ENCODE measurements at places on chromosomes 12 and 14.

DNA sequence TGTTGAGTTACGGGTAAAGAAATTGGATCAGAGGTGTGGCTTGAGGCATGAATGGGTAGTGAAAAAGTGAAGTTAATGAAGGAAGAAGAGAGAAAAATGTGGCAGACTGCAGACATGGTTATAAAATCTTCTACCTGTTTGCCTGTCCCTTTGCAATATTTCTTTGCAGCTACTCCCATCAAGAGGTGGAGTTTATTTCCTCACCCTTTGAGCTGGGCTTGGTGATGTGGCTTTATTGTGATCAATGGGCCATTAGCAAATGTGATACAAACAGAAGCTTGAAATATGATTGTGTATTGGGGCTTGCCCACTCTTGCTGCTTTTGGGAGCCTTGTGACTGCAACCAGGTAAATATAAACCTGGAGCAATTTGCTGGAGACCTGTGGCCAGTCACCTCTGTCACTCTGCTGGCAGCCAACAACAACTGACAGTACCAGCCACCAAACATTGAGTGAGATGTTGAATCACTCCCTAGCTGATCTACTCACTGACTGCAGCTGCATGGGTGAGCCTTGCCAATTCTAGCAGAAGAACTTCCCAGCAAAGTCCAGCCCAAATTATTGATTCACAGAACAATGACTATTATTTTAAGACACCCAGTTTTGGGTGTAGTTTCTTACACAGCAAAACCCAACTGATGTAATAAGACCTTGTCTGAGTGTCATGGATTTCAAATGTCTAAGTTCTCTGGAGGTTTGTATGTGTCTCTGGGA is 151.0 kb upstream of the ATP2B1 start:
- DNase-seq, result no peak

DNA sequence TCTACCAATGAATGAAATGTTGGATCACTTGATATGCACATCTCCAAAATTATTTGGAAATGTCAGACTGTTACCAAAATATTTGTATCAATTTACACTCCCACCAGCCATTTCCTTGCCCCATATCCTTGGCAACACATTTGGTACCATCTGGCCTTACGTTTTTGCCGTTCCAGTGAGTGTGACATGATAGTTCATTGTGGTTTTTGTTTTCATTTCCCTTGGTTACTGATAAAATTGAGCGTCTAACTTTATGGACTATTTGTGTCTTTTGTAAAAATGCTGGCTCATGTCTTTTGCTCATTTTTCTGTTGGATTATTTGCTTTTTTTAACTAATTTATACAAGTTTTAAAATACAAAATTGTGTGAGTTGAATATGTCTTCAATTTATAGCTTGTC is 11.0 kb downstream of the KLHDC1 start:
- peak; percentile 89 for DNase-seq

- DNase-seq, result no peak
These were observed 111.1 kb downstream of the SLC15A4 start for GRCh38 chr12:128712622-128713021.

DNA sequence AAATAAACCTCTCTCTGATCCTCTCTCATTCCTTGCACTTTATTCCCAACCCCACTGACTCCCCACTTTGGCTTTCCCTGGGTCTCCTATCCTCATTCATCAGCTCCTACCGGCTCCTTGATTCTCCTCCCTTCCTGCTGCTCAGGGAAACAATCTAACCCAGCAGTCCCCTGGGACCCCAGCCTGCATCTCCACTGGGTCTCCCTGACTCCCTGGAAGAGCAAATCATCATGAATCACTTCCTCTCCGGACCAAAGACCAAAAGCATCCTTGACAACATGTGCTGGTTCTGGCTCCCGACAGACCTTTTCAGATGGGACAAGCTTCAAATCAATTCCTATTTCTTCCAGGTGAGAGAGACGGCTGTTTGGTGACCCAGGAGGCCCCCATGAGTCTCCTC is 76.6 kb downstream of the HSPB8 start:
- no peak for DNase-seq

DNA sequence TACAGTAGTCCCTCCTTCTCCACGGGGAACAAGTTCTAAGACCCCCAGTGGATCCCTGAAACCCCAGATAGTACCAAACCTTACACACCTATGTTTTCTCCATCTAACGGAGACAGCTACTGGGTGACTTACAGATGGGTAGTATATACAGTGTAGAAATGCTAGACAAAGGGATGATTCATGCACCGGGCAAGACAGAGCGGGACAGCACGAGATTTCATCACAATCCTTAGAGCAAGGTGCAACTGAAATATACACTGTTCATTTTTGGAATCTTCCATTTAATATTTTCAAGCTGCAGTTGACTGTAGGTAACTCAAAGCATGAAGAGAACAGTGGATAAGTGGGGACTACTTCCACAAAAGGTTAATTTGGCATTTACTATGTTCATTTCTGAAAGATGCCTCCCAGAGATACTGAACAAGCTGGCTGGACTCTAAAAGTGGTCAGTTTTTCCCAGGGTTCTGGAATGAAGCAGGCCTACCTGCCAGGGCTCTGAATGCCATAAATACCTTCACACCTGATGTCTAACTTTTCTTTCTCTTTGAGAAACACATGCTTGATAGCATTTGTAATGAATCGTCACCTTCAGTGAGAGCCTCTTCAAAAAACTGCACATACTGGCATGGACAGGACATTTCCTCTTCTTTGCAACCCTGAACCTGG is 127.7 kb upstream of the FOXN3 start:
- DNase-seq, result no peak

DNA sequence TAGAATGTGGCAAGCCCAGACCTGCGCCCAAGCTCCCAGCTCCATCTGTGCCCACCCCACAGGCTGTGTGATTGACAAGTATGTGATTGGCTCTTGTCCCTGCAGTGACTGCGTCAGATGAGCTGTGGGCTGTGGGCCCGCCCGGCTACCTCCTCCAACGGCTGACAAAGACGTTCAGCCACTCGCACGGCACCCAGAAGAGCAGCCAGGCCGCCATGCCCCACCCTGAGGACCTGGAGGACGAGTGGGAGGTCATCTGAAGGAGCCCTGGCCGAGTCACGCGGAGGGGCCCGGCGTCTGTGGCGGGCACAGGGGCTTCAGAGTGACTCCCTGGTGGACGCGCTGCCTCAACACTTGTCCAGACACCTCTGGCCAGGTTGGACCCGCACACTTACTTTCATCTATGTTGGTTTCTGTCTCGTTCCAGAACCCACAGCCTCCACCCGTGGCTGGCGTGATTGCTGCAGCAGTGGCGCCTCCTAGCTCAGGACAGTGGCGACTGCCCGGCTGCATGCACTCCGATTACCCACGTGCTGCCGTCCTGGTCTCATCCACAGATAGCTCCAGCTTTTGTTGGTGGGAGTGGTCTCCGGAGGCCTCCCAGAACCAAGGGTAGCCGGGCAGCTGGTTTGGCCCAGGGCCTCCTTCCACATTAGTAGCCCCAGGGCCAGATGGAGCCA is 11.4 kb downstream of the ANKRD9 start:
- DNase-seq, result no peak

DNA sequence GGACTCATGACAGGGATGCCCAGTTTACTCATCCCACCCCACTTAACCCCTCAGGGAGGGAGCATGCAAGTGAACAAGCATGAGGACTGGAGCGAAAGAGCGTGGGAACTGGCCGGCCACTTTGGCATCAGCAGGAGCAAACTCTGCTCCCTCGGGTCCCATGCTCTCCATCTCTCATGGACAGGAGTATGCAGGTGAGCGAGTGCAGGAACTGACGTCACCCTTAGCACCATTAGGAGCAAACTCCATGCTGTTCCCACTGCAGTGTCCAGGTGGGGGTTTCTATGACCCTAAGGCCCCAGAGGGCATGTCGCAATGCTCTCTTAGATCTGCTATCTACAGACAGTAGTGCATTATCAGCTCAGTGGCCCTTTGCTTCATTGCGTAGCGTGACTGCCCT is 821.8 kb upstream of the LRFN5 start:
- no peak for DNase-seq

DNA sequence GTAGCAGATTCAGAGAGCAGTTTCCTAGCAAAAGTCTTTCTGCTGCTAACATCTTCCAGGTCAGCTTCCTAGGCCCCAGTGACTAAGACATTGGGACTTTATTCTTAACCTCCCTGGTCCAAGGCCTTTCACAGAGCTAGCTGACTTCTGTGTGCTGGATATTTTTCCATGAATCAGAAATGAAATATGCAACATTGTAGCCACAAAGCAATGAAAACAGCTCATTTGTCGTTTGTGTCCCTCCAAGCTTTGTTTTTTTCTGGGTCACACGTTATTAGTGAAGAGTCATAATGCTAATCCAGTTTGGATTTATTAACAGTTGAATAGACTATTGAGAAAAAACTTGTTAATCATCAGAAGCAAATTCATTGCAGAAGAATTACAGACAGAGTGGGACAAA is 82.4 kb downstream of the ARF6 start:
- peak; percentile 93 for DNase-seq

DNA sequence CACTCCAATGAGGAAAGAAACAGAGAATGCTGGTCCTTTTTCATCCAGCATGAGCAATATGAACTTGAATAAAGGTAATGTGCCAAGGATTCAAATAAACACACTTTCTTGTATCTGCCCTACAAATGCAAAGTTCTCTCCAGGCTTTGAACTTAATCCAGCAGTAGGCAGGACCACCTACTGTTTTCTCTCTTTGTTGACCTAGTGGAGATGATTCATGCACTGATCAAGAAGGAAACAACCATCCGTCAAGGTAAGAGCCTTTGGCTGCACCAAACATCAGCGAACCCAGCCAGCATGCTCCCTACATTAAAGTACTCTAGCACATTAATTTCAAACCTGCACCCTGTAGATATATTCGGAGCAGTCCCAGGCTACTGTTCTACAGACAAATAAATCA is 489.3 kb downstream of the GALC start:
- DNase-seq, result no peak

- DNase-seq, result no peak
These were observed 131.8 kb upstream of the USP15 start for GRCh38 chr12:62128175-62128975.

DNA sequence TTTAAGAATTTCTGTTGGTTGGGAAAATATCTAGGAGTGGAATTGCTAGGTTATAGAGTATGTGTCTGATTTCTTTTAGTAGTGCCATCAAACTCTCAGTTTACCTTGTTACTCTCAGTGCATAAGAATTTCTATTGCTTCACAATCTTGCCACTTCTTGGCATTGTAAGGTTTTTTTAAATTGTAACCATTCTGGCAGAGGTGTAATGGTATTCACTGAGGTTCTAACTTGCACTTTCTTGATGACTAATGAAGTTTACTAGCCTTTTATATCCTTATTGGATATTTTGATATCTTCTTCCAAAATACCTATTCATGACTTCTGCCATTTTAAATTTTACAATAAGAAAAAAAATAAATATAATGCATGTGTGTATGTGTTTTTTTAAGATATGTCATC is 478.0 kb downstream of the NAV3 start:
- peak; percentile 6 for DNase-seq

GRCh38 chr14:64549791-64550620 is at the start of gene PPP1R36:
PPP1R36 (plus strand) TSS chr14:64549961; CDS start chr14:64549998, 37 bp downstream.
- DNase-seq, result peak; percentile 39

DNA sequence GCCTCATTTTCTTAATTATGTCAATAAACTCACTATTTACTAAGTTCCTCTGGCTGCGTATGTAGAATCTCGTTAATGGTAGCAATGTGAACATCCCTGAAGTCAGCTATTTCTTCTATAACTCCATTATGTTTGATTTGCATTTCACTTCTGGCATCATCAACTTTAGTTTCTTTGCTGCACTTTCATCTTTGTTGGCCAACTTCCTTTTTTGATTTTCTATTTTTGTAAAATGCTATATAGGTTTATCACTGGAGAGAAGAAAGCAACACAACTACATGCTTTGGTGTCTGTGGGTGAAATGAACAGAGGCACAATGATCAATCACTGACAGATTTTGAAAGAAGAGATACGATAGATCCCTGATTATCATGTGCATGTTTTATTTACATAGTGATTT is 58.5 kb upstream of the ATF7IP start:
- DNase-seq, result no peak

GRCh38 chr12:101967506-101967905 is 90.1 kb downstream of the DRAM1 start:
- DNase-seq, result no peak

DNA sequence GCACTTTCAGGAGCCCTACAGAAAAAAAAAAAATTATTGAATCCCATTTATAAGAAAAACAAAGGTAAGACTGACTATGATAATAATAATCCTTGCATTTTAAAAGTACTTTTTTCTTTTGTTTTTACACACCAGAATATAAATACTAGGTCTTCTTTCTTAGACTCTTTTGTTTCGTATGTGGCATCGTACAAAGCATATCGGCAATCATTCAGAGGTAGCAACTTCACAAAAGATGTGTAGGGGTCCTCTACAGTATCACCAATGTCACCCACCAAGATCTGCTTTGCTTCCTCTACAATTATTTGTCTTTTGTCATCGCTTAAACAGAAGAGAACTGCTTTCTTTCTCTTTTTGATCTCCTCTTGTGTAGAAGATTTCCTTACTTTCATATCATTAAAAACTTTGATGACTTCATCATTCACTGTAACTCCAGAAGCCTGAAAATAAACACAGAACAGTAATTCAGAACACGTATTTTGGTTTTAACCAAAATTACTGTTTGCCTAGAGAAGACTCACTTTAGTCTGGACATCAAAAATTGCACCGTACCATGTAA is 1.2 kb downstream of the CFL2 start:
- no peak for DNase-seq

DNA sequence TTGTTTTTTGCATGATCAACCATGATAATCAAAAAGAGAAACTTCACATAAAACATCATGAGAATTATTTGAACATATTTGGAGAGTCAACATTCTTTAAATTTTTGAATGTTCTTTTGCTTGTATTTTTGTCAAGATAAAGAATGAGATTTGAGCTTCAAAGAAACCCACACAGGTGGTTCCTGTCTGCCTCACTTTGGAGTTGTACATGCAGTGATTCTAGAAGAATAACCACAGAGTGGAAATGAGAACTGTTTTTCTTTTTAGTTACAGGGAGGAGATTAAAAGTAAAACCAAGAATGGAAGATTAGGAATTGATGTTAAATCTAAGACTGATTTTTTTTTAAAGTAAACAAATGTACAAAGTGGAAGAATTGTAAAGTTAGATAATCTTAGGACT is 2.3 kb upstream of the ZNF705A start:
- no peak for DNase-seq

DNA sequence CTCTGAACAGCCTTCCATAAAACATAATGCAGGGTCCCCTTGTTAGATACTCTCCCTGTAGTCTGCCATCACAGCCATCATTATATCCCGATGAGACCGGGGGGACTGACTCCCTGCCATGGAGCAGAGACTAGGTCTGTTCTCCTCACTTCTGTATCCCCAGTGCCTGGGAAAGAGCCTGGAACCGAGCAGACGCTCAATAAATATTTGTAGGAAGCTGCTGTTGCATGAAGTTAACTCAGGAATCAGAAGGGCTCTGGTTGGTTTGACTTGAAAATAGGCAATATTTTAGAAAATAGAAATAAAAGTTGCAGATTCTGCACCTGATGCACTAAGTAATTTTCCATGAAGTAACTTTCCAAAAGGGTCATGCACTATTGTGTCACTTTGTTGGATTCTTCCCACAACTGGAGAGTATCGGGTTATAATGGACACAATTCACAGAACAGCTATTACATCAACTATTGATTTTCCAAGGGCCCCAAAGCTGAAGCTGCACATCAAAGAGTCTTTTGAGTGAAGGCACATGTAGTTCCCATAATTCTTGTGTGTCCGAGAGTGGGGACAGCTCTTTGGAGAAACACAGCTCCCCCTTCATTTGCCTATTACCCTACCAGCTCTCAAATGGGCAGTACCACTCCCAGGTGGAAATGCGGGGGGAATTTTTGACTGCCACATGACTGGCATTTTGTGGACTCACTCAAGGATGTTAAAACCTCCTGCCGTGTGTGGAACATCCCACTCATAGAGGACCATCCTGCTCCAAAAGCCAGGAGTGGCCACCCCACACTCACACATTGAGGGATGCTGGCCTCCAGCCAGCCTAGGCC is 18.8 kb downstream of the CLMN start:
- DNase-seq, result no peak
